Body of pancreas (tissue), 4 donors: ENCODE measurements at places on chromosomes 7 and 10. TPM values are rescaled to one million over a fixed set of nuclear protein-coding genes. Genes with fewer than 3 reads are reported as not detected.

GRCh38 chr10:14439451-14440259 is 108.9 kb upstream of the FRMD4A start:
- no peak for DNase-seq

DNA sequence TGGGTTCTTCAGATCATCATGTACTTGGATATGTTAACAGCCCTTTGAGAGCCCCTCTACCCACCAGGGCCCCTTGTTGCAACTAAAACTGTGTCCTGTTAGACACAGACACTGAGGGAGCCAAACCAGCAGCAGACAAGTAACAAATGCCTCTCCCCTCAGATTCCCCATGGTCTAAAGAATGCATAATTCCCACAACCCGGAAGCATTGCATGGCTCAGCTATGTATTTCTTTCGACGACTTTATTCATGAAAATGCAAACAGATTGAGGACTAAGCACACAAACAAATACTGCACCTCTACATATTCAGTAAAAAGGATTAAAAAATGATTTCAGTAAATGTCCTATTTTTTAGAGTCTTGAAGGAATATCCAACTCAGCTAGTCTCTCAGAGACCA is 70.1 kb upstream of the HECW1 start:
- no peak for DNase-seq

FAM20C gene
- total RNA-seq: 12.7 TPM

- peak; percentile 36 for DNase-seq
These were observed 123.8 kb downstream of the ADRA2A start for GRCh38 chr10:111200505-111201186.

DNA sequence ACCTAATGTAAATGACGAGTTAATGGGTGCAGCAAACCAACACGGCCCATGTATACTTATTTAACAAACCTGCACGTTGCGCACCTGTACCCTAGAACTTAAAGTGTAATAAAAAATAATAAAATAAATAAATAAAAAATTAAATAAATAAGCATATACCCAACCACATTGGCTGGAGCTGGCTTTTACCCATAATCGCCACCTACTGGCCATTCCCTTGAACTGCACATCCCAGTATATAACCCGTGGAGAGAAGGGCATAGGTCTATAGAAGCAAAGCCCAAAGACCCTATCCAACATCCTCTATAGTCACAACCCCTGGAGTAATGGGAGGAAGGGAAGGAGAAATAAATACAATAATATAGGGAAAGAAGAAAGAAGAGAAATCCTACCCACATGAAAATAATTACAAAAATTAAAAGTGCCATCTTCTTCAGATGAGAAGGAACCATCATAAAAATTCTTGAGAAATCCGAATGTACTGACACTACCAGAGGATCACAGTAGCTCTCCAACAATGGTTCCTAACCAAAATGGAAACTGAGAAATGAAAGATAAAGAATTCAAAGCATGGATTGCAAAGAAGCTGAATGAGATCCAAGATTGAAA is 65.6 kb downstream of the TWIST1 start:
- peak; percentile 16 for DNase-seq

DNA sequence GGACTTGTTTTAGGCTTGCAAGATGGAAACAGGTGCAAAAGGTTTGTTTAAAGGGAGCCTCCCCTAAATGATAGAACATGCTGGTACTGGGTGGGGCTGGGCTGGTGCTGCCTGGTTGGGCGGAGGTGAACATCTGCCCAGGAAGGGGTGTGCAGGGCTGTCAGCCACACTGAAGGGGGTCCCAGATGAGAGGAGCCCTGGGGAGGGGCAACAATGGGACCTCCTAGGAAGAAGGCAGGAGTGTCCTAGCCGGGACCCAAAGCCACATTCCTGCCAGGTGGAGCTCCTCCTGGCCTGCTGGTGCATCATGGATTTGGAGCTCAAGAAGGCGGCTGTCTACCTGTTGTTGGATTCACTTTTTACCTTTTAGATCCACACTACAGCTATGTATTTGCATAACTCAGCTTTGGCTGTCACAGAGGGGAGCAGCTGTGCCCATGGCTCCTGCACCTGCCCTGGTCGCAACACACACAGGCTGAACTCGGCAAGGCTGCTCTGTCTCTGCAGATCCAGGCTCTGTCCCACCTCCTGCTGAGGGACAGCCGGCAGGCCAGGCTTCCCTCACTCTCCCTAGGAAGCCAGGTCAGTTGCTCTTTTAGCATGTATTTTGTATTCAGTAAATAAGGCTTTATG is 59.9 kb downstream of the ADARB2 start:
- no peak for DNase-seq

DNA sequence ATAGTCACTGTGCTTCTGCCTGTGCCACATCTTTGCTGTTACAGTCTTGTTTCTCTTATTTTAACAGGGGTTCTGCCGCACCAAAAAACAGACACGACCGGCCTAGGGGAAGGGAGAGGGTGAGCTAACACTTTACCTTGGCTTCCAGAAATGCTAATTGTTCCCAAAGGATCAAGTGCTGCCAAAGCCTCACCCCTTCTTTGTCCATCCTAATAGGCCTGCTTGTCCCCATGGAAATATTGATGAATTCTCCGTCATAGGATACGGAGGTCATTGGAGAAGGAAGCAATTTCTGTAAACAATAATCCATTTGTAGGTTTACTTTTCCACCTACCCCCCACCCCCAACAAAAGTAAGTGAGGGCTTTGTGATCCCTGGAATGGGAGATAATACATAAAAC is 567.3 kb downstream of the KCNMA1 start:
- no peak for DNase-seq

DNA sequence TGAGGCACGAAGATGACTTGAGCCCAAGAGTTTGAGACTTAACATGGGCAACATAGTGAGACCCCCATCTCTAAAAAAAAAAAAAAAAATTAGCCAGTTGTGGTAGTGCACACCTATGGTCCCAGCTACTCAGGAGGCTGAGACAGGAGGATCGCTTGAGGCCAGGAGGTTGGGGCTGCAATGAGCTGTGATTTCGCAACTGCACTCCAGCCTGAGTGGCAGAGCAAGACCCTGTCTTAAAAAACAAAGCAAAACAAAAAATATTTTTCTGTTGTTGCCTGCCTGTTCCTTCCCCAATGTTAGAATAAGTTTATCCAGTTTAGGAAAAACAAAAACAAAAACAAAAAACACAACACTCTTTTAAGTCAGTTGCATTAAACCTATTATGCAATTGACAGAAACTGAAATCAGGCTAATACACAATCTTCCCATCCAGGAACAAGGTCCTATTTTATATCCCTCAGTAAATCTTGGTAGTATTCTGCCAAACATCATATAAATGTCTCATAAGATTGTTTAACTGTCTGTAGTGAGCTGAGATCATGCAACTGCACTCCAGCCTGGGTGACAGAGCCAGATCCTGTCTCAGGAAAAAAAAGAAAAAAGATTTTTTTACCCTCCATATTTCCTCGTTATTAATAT is 4.9 kb downstream of the PILRA start:
- DNase-seq: no peak

DNA sequence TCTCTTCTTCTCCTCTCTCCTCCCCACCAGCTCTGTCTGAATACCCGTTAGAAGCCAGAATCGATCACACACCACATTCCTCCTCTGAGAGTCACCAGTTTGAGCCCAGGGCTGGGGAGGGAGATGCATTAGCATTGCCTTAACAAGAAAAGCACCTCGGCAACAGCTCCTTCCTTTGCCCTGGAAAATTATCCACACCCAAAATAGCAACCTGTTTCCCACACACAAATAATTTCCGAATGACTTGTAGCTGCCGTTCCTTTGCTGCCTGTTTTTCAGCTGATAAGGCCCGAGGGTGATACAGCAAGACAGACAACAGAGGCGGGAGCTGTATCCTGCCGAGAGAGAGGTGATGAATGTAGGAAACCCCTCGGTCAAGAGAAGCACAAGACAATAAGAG is 91.3 kb downstream of the CPXM2 start:
- no peak for DNase-seq

CREB5 gene
- total RNA-seq: 10.4 TPM

JAKMIP3 gene
- 0.26 TPM for total RNA-seq

ZNF365 gene
- total RNA-seq: 1.6 TPM

DNA sequence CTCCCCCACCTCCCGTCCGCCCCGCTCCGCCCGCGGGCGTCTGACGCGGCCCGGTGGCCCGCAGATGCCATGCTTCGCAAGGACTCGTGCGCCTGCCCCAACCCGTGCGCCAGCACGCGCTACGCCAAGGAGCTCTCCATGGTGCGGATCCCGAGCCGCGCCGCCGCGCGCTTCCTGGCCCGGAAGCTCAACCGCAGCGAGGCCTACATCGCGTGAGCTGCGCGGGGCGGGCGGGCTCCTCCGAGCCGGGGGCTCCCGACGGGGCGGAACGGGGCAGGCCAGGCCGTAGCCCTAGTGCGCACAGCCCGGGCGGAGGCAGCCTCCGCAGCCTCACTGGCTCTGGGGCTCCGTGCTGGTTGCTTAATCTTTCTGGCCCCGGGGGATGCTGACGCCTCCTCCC is 2.8 kb downstream of the ASIC3 start:
- peak; percentile 61 for DNase-seq

- no peak for DNase-seq
These were observed 63.2 kb upstream of the EXOC6 start for GRCh38 chr10:92785118-92785517.

DNA sequence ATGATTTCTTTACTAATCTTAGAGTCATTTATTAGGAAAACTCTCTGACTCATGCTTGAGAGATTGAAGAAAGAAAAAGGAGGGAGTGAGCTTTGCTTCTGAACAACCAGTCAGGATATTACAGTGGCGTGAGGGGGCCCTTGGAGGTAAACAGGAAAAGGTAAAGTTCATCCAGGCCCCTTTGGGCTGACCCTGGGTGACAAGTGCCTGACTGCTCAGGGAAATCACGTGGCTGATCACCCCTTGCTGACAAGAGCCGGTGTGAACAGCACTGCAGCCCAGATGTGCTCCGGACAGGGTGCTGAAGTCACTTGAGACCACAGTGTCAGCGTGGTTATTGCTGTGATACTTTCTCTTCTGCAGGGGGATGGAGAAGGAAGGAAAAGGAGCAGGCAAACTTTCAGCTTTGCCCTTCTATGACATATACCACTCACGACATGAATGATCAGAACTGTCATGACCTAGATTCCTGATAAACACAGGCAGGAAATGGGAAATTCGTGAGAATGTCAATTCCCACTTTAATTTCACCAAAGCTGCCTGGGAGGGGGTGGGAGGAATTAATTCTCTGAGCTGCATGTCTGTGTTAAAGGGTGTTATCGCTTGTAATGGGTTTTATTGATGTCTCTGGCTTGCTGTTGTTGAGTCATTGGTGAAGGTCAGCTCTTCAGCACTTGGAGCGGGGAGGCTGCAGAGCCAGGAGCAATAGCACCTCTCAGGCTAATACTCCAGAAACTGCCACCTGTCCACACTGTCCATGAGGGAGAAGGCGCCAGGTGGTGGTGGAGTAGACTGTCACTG is 139.8 kb upstream of the AOAH start:
- no peak for DNase-seq

DIP2C gene
- 11.9 TPM for total RNA-seq

DNA sequence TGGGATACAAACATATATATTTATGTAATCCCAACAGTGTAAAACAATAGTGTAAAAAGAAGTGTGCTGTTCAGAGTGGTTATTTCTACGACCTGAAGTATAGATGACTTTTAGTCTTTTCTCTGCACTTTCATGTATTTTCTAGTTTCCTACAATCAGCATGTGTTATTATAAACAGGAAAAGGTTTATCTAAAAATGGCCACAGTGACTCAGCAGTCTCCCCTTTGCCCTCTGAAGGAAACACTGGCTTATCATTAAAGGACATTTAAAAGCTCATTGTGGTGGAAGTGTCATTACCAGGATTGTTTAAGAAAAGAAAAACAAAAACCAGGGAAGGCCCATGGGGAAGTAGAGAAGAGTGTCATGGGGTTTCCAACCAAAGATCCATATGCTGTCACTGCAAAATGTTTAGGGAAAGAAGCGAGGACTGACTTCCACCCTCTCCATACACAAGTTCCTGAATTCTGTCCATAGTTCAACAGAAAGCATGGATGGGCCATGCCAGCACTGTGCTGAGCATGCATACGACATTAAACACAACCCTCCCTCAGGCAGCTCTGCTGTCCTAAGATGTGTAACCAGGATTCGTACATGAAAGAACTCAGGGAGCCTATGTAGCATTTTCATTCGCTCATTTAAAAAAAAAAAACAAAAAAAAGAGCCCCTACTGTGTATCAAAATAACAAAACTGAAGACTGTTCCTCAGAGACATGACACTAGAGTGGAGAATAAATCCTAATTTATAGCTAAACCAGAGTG is 10.2 kb downstream of the CYREN start:
- DNase-seq: no peak

DNA sequence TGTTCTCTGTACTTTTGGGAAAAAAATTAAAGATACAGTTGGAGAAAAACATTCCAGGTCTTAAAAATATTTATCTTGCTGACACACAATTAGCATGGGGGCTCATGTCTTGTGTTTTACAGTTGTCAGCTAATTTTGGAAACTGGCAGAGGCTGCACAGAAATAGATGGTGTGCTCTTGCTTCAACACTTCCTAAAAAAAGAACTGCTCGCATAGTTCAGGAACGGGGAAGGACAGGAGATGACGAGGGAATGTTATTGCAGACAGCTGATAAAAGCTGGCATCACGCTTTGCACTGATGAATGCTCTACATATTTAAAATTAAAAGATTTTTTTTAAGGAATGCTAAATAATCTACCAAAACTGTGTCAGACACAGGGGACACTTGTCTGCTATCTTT is 103.5 kb upstream of the CELF2 start:
- DNase-seq: no peak

- no peak for DNase-seq
These were observed 5.2 kb downstream of the KAT6B start for GRCh38 chr10:74831518-74832120.

TRIM8 gene
- total RNA-seq: 121 TPM

GRCh38 chr10:22648547-22648961 is 65.8 kb downstream of the PIP4K2A start:
- no peak for DNase-seq

GRCh38 chr10:104350127-104350635 is 3.5 kb upstream of the CFAP58 start:
- no peak for DNase-seq

DNA sequence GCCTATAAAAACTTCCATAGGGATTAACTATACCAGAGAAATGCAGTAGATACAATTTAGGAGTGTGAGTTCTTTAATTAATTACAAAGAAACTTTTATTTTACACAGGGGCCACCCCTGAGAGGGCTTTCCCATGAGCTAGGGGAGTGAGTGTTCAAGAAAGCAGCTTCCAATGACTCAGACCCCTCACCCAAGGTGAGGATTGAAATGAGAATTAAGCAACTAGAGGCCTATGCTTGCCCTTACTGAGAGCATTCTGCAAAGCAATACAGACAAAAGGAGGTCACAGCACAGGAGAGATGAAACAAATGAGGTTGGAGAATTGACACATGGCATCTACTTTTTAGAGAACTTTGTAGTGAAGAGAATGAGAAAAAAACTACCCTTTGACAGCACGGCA is 301.8 kb downstream of the WDR11 start:
- DNase-seq: no peak

- peak; percentile 90 for DNase-seq
These were observed 553 bp downstream of the TSPAN15 start for GRCh38 chr10:69451784-69452251.

DNA sequence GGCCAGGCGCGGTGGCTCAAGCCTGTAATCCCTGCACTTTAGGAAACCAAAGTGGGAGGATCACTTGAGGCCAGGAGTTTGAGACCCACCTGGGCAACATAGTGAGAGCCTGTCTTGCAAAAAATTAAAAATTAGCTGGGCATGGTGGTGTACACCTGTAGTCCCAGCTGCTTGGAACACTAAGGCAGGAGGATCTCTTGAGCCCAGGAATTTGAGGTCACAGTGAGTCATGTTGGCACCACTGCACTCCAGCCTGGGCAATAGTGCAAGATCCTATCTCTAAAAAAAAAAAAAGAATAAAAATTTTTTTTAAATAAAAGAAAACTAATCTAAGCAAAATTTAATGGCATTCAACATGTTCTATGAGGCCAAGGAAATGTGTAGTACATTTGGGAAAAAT is 44.9 kb upstream of the UBN2 start:
- no peak for DNase-seq
